BE2C (cell line): ENCODE measurements at places on chromosomes 5 and 9.

GRCh38 chr9:137878146-137878941, 762 bp downstream of the CACNA1B start:
- no peak for DNase-seq

- DNase-seq = peak; percentile 98
Measured at GRCh38 chr5:177500685-177501522, 3.5 kb upstream of the PDLIM7 start.

DNA sequence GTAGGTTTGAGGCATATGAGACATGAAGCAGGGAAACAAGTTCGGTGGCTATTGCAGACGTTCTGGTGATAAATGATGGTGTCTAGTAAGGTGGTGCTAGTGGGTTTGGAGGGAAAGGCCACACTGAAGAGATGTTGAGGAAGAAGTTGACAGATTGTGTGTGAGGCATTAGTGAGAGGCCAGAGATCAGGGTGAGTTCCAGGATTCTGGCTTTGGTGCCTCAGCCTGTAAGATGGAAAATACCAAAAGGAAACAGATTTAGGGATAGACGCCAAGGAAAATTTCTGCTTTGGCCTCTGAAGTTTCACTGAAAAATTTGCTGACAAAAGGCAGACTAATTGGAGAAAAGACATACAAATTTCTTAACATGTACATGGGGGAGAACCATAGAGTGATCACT, 6.4 kb upstream of the PAIP1 start:
- DNase-seq = no peak

- DNase-seq = no peak
Measured at GRCh38 chr5:54653956-54654614, 136.5 kb downstream of the SNX18 start.

DNA sequence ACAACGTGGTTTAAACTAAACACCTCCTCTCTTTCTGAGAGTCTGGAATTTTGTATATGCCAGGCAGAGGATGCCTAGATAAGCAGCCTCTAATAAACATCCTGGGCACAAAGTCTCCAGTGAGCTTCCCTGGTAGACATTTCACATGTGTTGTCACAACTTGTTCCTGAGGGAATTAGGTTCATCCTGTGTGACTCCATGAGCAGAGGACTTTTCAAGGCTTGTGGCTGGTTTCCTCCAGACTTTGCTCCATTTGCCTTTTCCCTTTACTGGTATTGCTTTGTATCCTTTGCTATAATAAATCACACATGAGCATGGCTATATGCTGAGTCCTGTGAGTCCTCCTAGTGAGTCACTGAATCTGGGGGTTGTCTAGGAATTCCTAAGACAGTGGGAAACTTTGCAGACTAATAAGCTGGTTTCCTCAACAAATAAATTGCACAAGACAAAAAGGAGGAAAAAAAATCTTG, 77.4 kb downstream of the NR2F1-AS1 start:
- no peak for DNase-seq

DNA sequence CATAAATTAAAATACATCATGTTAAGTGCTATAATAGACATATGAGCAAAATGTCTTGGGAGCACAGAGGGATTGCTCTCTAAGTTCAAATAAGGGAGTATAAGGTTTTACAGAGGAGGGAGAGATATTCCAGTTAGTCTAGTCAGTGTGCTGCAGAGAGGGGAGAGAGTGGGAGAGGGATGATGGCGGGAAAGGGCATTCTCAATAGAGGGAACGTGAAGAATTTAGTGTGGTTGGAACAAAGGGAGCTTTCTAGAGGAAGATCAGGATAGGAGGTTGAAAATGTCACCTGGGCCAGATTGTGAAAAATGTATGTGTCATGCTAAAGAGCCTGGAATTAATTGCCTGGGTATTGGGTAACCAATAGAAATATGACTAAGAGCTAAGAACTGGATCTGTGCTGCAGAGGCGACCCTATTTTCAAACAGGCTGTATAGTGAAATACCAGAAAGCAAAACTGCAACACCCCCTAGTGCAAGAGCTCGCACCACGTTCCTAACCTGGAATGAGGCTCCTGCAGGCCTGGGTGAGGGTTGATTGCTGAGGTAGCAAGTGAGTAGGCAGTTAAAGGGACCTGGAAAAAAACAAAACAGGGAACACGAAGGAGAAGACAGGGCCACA, 791.8 kb upstream of the C9orf72 start:
- peak; percentile 16 for DNase-seq

- no peak for DNase-seq
Measured at GRCh38 chr9:117664419-117664818, 39.8 kb upstream of the TLR4 start.

DNA sequence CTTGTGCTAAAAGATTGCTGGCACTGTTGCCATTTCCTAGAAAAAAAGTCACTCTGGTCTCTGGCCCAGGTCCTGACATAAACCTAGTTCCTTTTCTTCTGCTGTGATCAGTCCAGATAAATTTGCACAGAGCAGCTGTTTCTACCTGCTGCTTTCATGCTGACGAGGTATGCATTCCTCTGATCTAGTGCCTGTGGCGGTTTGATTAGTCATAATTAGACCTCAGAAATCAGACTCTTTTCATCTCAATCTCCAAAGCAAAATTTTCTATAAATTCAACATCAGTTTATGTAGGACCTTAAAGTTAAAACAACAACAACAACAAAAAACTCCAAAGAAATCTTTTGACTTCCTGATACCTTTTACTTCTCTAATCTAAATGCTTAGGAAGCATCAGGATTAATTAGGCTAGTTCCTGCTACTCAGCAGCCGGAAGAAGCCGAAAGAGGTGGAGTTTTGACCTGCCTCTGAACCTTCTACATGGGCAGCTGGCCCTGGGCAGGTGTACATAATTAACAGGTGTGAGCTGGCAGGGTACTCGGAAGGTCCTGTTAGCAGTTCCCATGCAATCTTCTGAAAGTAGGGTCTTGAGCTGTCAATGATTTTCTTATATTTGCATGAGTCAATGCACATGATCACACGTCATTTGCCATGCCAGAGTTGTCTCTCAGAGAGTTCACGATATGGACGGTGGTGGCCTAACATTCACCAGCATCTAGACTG, 83.3 kb upstream of the CCDC112 start:
- DNase-seq = no peak

- no peak for DNase-seq
Measured at GRCh38 chr9:34892886-34893285, 65.2 kb upstream of the PHF24 start.

- DNase-seq = no peak
Measured at GRCh38 chr9:7212101-7212500, 454.3 kb downstream of the KDM4C start.

DNA sequence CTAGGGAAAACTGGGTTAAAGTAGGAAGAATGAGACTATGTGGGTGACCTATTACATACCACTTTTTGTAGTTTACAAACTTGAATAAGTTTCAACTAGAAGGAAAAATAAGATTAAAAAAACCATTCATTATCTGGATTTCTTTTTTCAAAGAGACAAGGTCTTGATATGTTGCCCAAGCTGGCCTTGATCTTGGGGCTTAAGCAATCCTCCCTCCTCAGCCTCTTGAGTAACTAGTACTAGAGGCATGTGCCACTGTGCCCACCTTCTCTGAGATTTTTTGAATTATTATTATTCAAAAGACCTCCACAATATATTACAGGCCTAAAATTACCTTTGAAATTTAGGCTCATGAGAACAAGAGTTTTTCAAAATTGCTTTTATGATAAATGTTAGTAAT, 63.2 kb downstream of the NR2F1-AS1 start:
- no peak for DNase-seq

DNA sequence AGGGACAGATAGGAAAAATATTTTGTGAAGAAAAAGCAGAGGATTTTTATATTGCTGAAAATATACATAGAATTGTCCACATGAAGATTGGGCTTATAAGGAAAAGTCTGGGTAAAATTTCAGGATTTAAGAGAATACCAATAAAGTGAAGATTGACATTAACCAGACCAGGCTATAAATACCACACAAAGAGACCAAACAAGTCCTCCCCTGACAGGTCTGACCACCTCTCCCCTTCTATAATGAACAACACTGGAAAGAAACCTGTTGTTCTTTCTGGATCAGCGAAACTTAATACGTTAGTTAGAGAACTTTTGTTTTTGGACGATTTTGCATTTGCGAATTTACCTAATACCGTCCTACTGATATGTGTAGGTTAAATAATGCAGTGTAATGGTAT, 138.3 kb downstream of the ISL1 start:
- no peak for DNase-seq

GRCh38 chr9:87542141-87542540, 44.5 kb downstream of the DAPK1 start:
- no peak for DNase-seq

GRCh38 chr9:110110154-110110553, 97.8 kb downstream of the C9orf152 start:
- DNase-seq = no peak

DNA sequence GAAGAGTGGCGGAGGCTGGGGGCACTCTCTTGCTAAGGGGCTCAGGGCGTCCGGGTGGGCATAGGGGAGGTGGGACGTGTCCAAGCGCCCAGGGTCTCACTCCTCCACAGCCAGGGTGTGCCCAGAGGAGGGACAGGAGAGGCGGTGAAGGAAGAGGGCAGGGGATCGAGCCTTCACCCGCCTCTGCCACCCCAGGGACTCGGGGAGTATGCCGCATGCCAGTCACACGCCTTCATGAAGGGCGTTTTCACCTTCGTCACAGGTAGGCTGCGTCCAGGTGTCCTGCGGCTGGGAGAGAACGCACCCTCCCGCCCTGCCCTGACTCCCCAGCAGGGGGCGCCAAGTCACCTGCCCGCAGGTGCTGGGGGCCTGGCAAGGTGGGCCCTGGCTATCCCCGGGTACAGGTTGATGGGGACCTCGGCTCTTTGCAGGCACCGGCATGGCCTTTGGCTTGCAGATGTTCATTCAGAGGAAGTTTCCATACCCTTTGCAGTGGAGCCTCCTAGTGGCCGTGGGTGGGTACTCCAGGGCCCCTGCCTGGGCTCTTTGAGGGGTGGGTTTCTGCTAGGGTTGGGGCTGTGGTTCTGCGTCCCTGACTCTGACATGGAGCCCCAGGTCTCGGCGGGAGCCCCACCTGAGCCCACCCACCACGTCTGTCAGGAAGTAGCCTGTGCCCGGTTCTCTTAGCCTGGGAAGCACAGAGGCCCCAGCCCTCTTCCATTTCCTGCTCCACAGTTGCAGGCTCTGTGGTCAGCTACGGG, 552 bp downstream of the TMEM141 start:
- peak; percentile 62 for DNase-seq

DNA sequence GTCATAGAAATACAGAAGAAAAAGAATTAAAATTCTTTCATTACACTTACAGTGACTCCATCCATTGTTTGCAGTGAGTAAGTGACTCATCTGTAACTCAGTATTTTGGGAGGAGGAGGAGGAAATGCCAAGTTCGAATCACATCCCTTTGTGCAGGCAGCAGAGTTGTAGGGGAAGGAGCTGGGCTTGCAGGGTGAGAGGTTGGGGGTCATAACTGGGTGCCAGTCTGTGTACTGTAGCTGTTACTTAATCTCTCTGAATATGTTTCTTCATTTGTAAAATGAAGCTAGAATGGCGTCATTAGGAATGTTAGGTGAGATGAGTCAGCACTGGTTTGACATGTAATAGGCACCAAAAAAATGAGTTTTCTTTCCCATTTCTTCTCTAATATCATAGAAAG, 235.7 kb upstream of the ADAMTSL1 start:
- no peak for DNase-seq

- DNase-seq = no peak
Measured at GRCh38 chr5:121031491-121031890, 567.4 kb downstream of the PRR16 start.

DNA sequence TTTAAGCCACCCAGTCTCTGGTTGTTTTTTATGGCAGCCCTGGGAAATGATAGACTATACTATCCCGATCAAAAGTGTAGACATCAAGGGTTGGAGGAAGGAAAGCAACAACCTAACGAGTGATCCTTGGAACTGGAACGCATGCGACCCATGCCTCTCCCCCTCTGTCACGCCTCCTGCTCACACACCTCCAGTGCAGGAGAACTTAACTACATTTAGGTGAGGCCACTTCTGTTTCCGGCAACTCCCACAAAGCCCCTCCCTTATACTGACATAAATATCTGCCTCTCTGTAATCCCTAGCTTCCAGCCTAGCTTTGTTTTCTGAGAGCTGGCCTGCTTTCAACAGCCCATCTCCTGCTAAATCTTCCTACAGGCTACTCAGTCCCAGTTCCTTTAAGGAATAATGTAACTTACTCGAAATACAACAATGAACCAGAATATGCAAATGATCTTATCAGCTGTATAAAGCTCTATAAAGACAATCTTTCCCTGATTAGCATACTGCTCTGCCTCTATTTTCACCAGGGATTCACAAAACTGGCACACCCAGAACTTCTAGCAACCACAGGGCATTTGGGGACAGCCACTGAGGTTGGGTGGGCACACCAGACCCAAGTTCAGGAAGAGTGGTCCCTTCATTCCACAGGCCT, 73.9 kb downstream of the GABBR2 start:
- DNase-seq = no peak

GRCh38 chr9:119818726-119819435, 449.6 kb upstream of the BRINP1 start:
- DNase-seq = no peak

- no peak for DNase-seq
Measured at GRCh38 chr5:100641833-100642232, 106.7 kb downstream of the FAM174A start.

- DNase-seq = no peak
Measured at GRCh38 chr5:96873449-96873848, 2.9 kb upstream of the ERAP2 start.

DNA sequence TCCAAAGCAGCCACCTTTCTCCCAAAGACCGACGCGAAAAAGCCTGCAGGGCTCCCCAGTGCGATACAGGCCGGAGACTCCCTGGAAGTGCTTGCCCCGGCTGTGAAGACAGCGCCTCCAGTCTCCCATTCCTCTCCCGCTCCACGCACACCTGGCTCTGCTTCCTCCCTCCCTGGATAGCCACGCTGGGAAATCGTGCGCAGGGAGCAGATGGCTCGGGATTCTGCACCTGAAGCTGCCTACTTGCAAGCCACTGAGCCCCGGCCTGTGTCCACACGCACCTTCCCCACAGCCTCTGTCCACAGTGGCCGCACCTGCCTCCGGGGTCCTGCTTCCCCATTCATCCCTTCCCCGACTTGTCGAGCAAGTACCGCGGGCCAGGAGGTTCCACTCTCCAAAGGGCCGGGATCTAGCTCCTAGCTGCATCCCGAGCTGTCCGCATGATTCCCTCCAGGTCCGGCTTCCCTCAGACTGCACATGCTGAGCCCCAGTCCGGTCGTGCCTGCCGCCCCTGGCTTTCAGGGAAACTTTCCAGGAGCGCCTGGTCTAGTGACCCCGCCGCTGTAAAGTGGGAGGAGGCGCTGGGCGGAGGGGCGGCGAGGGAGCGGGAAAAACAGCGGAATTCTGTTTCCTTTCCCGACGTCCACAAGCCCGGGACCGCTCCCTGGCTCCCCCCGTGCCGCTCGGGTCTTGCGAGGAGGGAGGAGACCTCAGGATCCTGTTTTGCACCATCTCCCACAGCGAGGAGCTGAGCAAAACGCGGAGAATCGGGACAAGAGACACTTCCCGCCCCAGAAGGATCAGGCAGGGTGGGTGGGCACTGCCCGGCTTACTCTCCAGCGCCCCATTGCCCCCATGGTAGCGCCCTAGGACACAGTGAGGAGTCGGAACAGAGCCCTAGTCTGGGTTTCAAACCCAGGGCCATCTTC, 2.0 kb downstream of the SEMA6A start:
- DNase-seq = peak; percentile 76

GRCh38 chr5:80739057-80739456, 84.3 kb upstream of the DHFR start:
- DNase-seq = no peak
